ENCODE measurements at places on chromosomes 7 and 10.

DNA sequence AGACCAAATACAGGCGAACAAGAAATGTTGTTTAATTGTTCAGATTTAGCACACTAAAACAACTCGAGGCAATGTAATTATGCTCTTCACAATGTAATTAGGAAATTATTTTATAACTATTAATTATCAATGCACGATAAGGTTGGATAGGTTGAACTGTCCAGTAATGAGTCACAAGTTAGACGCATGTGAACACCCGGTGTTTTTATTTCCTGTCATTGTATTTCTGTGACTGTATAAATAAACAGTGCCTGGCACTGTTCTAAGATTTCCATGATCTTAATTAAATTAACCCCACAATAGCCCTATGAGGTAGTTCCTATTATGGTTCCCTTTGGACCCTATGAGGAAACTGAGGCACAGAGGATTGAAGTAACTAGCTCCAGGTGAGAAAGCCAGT, 26.2 kb downstream of the C10orf105 start:
- no peak for DNase-seq

- DNase-seq = no peak
Measured at GRCh38 chr7:155213955-155214740, 83.5 kb upstream of the INSIG1 start.

GRCh38 chr10:5611899-5612680, 54.3 kb downstream of the ASB13 start:
- no peak for DNase-seq

DNA sequence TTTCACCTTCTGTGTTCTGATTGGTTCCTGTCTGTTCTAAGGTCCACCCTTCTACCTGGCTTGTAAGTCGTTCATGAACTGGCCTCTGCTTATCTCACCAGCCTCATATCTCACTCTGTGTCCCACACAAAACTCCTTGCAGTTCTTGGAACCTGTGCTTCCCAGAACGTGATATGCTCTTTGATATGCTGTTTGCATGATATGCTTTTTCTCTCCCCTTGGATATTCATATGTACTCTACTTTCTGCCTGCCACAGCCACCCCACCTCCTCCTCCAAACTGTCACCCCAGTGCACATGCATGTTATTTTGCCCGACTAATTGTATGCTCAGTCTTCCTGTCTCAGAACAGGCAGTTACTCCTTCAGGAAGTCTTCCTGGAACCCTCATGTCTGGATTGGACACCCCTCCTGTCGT, 1.9 kb upstream of the ITPRIP start:
- DNase-seq = no peak

GRCh38 chr10:32318476-32318896, 28.5 kb downstream of the EPC1 start:
- peak; percentile 88 for DNase-seq

- DNase-seq = no peak
Measured at GRCh38 chr7:32257621-32258020, 187.4 kb upstream of the PDE1C start.

GRCh38 chr10:113426181-113426877, 126.5 kb upstream of the HABP2 start:
- DNase-seq = no peak

DNA sequence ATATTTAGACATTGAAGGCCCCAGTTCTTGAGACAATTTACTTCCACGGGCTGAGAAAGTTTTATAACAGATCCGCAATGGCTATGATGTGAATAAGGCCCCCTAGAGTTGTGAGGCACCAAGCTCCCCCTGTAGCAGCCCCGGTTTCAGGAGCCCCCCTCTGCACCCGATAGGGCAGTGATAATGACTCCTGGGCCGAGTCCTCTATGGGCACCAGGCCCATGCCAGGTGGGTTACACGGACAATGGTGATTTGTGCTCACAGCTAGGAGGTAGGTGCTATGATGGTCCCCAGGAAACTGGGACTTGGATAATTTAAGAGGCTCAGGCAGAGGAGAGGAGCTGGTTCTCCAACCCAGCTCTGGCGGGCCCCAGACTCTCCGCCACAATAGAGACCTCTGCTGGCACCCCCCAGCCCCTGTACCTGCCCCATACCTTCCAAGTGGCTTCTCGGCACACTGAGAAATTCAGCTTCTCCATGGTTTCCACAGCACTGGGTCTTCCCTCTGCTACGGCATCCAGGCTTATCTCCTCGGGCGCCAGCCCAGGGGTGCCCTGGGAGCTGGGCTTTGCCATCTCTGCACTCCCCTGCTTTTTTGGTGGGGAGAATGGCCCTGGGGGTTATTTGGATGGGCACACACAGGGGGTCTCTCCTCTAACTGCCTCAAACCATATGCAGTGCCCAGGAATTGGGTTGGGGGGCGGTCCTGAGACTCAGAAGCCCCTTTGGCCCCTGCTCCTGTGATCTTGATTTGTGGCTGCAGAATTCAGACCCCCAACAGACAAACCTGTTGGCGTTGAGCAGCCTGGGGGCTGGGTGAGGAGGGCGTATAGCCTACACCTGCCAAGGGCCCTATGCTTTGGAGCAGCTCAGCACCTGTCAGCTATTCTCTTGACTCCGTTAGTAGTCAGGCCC, 12.2 kb upstream of the KCP start:
- DNase-seq = no peak

DNA sequence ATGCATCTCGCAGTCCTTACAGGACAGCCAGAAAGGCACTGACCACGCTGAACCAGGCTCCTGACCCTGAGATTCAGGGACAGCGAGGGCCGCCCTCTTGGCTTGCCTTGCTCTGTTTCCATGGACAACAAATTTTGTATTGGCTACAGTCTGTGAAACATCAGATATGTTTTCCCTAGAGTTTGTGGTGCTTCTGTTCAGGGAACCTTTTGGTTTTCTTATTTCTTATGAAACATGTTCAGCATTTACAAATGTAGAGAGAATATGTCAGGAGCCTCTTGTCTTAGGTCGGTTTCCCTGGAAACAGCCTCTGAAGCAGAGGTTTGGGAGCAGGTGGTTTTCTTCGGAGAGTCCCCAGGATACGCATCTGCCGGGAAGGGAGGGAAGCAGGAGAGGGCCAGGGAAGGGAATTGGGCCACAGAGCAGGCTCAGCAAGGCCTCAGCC, 260.1 kb downstream of the CCDC3 start:
- DNase-seq = no peak

All from suppressor macrophage treated with lipopolysaccharide for 1 hour (primary cell).